ENCODE measurements at places on chromosomes 2 and 18.

DNA sequence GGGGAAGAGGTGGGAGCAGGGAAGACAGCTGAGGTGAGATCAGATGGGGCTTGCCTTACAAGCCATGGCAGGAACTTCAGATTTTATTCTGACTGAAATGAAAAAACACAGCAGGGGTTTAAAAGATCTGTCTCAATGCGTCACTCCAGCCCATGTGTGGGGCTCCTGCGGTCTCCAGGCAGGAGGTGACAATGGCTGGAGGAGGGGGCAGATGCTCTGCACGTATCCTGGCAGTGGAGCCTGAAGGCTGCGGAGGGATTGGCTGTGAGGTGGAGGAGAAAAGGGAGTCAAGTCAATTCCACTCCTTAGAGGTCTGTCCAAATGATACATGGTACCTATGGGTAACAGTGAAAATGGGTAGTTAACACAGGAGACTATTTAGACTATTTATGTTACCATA lies 40.5 kb upstream of the KIDINS220 start:
- DNase-seq, result no peak

- no peak for DNase-seq
Observed at GRCh38 chr2:65057391-65058052, 1.3 kb downstream of the CEP68 start.

DNA sequence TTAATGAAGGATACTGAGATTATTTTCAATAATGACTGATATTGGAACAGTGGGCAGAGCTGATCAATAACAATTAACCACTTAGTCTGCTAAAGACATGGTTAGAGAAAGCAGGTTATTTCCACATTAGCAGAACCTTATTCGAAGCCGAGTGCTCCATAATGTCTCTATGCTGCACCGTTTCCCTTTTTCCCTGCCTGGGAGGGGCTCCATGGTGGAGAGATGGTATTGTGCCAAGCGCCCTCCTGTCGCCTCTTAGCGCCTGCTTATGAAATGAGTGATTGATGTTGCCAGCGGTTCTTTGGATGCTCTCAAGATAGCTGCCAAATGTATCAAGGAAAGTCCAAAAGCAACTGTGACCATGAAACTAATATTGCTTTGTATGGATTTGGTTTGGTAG lies 34.6 kb upstream of the INSIG2 start:
- no peak for DNase-seq

DNA sequence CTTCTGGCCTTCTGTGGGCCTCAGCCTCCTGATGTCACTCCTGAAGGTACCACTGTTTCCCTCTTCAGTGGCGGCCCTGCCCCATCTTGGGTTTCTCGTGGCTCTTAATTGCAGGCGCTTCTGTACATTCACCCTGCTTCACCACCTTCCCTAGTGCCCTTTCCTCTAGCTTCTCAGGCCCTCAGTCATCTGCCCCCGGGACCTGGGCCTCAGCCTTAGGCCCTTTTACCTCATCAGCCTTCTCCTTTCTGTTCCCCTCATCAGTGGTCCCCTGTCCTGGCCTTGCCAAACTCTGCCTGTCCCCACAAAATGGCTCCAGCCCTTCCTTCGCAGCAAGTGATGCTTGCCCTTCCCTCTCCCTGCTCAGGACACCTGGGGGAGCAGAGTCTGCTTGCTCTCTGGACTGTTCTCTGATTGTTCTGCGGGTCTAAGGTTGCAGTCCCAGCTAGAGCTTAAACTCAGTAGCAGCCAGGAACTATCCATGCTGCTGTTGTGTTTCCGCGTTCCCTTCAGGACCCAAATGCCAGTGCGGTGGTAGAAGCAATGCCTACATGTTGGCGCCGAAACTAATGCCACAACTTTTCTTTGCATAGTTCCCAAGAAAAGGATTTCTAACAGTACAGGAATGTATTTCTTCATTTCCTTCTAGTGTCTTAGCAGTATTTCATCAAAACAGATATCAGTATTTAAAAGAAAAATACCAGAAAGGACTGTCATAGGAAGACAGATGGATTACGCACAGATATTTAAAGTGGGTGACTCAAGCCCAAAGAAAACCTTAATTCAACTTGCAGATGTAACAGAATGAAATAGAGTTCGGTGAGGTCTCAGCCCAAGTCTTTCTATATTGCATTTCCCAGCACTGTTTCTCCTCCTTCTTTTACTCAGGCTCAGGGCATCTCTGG lies 7.5 kb downstream of the ASB1 start:
- DNase-seq, result no peak

DNA sequence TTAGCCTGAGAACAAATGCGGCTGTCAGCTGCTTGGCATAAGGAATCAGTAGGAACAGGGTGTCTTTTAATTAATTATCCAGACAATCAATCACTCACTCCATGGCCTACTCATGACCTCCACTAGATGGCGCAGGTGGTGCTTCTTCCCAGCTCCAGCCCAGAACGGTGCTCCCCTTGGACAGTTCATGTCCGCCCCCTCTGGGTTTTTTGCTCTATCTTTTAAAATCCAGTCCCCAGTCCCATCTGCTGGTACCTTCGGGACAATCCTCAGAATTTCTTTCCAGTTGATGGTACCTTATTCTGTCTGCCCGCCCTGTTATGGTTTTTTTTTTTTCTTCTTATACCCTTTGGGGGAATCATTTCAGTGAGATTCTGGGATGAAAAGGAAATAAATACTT lies 99.8 kb downstream of the CACNB4 start:
- peak; percentile 74 for DNase-seq

DNA sequence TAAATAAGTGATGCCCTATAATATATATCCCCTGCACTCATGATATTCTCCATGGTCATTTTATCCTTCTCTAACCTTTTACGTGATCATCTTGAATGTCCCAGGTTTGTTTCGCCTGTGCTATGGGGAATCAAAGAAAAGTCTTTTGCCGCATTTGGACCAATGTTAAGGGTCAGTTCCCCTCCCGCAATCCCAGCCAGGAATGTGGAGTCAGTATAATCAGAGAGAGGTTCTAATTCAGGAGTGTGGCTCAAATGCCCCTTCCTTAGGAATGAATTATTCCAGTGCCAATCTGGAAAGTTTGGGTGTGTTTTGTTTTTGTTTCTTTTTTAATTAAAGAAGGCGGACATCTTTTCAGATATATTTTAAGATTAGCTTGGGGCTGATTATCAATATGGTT lies 41.8 kb downstream of the PMS1 start:
- no peak for DNase-seq

- DNase-seq, result no peak
Observed at GRCh38 chr2:157887946-157888345, 11.8 kb upstream of the ACVR1 start.

- DNase-seq, result no peak
Observed at GRCh38 chr2:218875692-218876246, 4.9 kb upstream of the WNT10A start.

All from Ammon's horn (tissue), 1 donor.